ENCODE measurements at places on chromosomes 2 and 18.

- no peak for DNase-seq
Observed at GRCh38 chr18:33720133-33720532, 142.1 kb downstream of the ASXL3 start.

GRCh38 chr2:240418311-240418710 lies 17.2 kb upstream of the GPC1 start:
- DNase-seq: no peak

- no peak for DNase-seq
Observed at GRCh38 chr18:5239447-5239846, 42.4 kb upstream of the AKAIN1 start.

DNA sequence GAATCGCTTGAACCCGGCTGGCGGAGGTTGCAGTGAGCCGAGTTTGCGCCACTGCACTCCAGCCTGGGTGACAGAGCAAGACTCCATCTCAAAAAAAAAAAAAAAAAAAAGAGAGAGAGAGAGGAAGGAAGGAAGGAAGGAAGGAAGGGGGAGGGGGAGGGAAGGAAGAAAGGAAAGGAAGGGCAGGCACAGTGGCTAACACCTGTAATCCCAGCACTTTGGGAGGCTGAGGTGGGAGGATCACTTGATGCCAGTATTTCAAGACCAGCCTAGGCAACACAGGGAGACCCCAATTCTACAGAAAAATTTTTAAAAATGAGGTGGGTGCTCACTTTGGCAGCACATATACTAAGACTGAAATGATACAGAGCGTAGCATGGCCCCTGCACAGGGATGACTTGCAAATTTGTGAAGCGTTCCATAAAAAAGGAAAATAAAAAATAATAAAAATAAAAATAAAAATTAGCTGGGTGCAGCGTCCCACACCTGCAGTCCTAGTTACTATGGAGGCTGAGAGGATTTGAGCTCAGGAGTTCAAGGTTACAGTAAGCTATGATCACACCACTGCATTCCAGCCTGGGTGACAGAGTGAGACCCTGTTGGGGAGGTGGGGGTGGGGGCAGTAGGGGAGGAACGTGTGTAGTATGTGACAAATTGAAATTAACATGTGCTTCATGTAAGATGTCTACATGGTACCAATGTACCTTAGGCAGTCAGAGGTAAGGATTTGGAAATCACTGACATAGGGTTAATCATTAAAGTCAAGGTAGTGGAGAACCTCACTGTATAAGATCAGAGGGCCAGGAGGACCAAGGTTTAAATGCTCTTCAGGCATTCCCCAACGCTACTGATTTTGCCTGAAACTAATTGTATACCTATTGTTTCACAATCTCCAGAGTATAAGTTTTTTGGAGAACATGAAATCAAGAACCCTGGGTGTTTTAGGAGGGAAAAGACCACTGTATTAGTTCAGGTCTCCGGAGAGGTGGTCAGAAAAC lies 1.4 kb downstream of the WDCP start:
- no peak for DNase-seq

DNA sequence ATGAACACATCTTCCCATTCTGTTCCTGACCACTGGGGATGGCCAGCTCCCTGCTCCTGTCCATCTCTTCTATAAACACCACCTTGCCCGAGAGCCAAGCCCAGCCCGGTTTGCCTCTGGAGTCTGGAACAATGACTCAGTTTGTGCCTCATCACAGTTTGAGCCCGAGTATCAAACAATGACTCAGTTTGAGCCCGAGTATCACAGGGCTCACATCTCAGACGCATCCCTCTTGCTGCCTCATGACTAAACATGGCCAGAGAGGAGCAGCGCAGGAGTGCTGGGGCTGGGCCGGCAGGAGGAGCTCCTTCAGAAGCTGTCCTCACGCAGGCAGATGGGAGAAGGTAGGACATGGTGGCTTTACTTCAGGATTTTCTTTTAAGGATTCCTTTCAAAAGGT lies 68.7 kb downstream of the PXDN start:
- no peak for DNase-seq

- DNase-seq: no peak
Observed at GRCh38 chr2:17223211-17223610, 295.0 kb downstream of the RAD51AP2 start.

- no peak for DNase-seq
Observed at GRCh38 chr2:142873831-142874287, 3.6 kb upstream of the KYNU start.

DNA sequence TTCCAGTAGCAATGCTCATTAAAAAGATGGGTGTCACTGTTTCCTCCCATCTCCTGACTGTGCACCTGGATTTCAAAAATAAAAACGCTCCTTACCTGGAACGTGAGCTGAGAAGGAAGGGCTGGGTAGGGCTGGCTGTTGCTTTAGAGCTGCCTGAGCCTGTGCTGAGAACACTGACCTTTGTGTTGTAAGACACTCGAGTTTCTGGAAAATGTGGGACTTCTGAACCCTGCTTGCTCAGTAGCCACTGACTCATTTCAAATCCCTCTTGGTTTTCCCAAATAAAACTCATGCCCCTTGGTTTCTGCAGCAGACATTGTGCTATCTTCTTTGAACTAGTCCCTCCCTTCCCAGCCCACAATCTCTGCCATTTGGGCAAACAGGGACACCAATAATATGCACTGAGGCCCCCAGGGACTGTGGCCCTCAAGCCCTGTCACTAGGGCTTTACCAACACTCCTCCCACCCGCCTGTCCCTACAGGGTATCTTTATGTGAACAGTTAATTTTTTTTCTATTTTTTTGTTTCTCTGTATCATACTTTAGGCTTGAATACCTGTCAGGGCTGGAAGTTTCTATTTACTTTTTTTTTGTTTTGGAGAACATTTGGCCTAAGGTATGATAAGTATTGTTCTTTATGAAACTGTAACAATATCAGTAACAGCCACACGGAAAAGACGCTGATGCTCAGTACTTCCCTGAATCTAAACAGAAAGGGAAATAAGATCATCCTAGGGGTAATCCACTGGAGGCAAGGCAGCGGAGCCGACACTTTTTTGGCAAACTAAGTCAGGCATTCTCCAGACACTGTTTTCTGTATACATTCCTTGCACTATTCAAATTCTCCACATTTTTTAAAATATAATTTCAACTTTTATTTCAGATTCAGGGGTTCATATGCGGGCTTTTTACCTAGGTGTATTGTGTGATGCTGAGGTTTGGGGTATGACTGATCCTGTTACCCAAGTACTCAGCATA lies 280.2 kb downstream of the STK39 start:
- no peak for DNase-seq

DNA sequence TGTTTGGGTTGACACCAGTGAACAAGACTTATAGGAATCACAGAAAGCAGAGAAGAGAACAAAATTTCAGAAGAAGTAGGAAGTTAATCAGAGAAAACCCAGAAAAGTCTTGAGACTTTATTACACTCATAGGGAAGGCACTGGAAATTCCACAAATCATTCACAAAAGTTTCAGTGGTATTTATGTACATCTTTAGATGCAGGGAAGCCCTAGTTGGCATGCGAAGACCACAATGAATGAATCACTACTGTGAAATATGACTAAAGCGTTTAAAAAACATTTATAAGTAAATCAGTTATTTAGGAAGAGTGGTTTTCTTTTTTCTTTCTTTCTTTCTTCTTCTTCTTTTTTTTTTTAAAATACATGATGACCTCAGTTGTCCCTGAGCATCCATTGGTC lies 105.1 kb downstream of the NUP35 start:
- DNase-seq: no peak

- no peak for DNase-seq
Observed at GRCh38 chr2:112730216-112730615, 9.4 kb downstream of the NT5DC4 start.

DNA sequence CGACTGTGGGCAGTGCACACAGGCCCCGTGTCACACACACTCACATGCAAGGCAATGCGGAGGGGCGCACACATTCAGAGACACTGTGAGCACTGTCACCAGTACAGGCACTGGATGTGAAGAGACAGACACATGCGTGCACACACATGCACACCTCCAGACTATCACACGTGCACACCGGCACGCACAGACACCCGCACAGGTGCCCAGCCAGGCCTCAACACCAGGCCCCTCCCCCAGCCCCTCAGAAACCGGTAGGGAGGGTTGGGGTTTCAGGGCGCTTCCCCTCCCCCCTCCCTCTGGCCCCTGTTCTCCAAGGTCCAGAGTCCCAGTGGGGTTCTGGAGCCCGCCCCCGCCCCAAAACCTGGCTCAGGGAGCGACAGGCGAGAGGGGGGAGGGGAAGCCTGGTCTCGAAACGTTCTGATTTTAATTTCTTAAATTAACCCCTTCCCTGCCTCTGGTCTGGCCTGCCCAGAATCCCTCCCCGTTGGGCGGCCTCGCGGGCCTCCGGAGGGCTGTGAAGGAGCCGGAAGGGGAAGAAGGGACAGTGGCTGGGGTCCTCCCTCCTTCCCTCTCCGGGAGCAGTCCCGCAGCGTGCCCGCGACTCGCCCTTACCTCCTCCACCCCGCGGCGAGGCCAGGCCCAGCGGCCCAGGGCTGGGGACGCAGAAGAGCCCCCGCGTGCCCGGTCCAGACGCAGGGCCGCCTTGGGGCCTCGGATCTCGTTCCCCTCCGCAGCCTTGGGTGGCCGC lies 558 bp downstream of the FBXO41 start:
- DNase-seq: no peak

GRCh38 chr2:5140347-5140746 lies 551.8 kb upstream of the SOX11 start:
- DNase-seq: no peak

GRCh38 chr2:102253140-102253752 lies 58.1 kb upstream of the IL1RL1 start:
- no peak for DNase-seq
